ENCODE measurements at places on chromosomes 11 and 22. TPM values are rescaled to one million over a fixed set of nuclear protein-coding genes. Genes with fewer than 3 reads are reported as not detected.

KCNA4 gene
- not detected for total RNA-seq

- DNase-seq: no peak
Observed at GRCh38 chr22:28935140-28935539, 51.8 kb downstream of the ZNRF3 start.

DNA sequence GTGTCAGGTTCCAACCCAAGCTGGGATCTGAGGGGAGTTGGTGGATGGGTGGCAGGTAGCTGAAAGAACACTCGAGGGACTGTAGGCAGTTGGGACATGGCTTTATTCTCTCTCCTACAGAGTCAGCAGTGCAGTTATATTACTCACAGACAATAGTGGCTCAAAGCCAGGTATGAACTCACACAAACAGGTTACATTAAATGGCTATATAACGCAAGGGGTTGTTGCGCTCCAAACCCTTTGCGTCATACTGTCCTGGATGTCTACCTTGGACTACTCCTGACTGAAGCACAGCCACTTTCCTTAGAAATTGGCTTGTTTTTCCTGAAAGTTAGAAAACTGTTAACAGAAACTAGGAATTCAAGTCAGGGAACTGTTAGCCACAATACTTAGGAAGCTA is 66.4 kb upstream of the OR4B1 start:
- peak; percentile 71 for DNase-seq

CRACR2B gene
- total RNA-seq: 2.6 TPM

DNA sequence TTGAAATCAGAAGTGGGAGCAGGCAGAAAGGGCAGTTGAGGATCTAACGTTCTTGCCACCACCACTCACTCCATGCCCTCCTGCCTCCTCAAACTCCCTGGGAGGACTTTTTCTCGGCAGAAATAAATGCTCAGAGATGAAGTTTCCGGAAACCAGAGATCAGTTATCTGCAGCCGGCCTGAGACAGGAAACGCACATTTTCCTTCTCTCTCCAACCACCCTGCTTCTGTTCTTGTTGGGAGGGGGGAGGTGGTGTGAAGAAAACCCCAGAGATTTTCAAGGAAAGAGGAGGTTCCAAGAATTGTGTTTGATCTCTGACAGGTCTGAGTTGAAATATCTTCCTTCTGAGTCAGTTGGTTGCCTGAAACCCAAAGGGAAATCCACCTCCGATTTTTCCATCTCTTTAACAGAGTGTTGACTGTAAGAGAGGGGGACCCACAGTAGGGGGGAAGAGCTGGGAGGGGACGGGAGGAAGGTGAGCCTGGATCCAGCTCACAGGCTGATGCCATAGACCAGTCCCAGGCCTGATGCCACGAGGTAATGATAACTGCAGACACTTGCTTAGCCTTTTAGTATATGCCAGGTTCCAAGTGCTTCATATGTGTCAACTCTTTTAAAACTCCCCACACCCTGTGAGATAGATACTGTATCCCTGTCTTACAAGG is 100.8 kb downstream of the TRAF6 start:
- peak; percentile 81 for DNase-seq

PRG3 gene
- total RNA-seq: not detected

- no peak for DNase-seq
Observed at GRCh38 chr22:27808451-27809225, 7.1 kb upstream of the MN1 start.

GRCh38 chr22:50281384-50281760 is 11.2 kb upstream of the MAPK11 start:
- DNase-seq: no peak

HEPN1 gene
- total RNA-seq: not detected

DNA sequence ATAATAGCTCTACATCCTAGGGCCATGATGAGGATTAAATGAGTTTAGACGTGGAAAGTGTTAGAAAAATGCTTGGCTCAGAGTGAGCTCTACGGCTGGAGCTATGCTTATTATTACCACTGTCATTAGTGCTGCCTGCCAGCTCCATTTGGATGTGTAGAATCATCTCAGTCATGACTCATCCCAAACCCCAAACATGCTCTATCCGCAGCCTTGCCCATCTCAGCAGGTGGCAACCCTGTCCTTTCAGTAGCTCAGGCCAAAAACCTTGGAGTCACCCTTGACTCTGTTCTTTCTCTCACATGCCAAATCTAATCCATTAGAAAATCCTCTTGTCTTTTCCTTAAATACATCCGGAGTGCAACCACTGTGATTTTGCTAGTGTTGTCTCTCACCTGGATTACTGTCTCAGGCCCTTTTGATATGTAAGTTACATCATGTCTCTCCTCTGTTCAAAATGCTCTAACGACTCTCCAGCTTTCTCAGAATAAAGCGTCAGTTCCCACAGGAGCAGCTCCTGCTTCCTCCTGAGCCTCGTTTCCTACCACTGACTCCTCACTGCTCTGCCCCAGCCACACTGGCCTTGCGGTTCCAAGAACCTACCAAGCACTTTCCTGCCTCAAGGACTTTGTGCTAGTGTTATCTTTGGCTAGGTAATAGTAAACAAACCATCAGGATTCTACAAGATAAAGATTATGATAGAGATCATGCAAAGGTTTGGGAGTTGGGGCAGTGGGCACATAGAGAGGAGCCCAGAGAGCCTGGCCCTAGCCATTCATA is 10.5 kb upstream of the CHRM1 start:
- no peak for DNase-seq

DNA sequence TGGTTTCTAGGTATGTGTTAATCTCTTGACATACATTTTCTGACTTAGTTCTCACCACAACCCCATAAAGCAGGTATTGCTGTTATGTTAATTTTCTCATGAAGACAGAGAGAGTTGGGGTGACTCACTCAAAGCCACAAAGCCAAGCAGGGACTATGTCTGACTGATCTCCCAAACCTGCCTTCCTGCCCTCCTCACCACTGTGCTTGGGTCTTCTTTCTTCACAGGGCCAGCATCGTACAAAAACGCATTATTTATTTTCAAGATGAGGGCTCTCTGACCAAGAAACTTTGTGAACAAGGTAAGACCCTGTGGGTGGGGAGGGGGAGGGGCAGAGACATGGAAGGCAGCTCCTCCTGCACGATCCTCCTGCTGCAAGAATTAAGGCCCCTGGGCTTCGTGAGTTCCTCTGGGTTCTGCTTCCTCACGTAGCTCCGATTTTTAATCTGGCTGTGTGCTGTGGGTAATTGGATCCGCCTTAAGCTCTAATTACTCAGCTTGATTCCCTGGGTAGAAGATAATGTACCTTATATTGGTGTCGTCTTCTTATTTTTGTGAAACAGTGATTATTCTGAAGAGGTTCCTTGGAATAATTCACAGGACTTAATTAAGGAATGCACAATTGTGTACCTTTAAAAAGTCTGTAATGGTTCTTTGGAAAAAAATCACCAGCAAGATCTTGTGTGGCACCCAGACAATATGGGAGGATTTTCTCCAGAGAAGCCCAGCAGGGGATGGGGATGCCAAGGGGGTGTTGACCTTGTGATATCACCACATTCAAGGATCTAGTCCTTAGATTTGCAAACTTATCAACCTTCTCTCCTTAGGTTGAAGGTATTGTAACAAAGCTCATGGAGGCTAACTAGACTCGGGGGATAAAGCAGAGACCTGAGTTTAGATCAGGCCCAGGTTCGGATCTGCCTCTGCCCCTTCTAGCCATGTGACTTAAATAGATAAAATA is 112.9 kb downstream of the SPON1 start:
- peak; percentile 42 for DNase-seq

- peak; percentile 16 for DNase-seq
Observed at GRCh38 chr11:68546555-68546954, 86.0 kb downstream of the PPP6R3 start.

DNA sequence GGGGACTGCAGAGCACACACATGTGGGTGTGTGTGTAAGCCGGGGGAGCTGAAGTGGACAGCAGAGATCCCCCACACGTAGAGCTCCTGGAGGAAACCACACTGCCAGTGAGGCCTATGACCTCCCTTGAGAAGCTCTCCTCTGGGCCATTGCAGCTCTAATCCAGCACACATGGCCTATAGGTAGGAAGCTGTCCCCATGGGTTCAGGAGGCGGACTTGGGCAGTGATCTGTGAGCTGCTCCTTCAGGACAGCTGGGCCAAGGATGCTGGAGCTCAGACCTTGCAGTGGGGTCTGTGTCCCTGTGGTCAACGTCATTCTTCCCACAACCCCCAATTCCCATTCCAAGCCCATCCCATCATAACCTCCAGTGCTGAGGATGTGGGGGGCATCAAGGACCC is 29.8 kb downstream of the IGLL5 start:
- DNase-seq: no peak

GRCh38 chr22:17009640-17010291 is 1.7 kb upstream of the GAB4 start:
- DNase-seq: no peak

GRCh38 chr11:132346558-132347148 is 976.2 kb downstream of the NTM start:
- no peak for DNase-seq

GRCh38 chr11:68116974-68117373 is 4.2 kb downstream of the CHKA start:
- DNase-seq: no peak

NRXN2 gene
- total RNA-seq: 0.17 TPM

PNPLA3 gene
- 10.8 TPM for total RNA-seq

DNA sequence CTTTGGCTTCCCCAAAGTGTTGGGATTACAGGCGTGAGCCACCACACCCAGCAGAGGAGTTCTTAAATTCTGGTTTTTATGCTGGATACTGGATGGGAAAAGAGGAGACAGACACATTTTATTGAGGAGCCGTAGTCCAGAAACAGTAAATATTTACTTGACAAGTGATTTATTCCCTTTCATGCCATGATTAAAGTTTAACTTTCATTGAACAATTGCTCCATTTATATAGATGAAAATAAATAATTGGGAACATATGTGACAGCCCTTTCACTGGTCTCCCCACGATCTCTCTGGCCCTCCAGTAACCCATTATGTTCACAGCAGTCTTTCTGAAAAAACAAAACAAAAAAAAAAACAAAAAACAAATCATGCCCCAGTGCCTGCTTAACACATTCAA is 19.3 kb upstream of the GRK3 start:
- DNase-seq: no peak

Measured in astrocyte (in vitro differentiated cells and primary cell).